Endodermal cell (in vitro differentiated cells): ENCODE measurements at places on chromosomes 5 and 9. TPM values are rescaled to one million over a fixed set of nuclear protein-coding genes. Genes with fewer than 3 reads are reported as not detected.
A peak's percentile ranks its signal among the peaks of the same experiment; 100 is the strongest.

The SLC22A4 gene
- total RNA-seq = 0.75 TPM in 1 of 3 replicates, not detected in the others

The KLF4 gene
- total RNA-seq = 2.1 and 2.6 TPM in 2 replicates

The EHMT1 gene
- total RNA-seq = 139 and 141 TPM in 2 replicates

The CATSPER3 gene
- total RNA-seq = 0.54 to 1.0 TPM (median 0.64 TPM) in 3 replicates

DNA sequence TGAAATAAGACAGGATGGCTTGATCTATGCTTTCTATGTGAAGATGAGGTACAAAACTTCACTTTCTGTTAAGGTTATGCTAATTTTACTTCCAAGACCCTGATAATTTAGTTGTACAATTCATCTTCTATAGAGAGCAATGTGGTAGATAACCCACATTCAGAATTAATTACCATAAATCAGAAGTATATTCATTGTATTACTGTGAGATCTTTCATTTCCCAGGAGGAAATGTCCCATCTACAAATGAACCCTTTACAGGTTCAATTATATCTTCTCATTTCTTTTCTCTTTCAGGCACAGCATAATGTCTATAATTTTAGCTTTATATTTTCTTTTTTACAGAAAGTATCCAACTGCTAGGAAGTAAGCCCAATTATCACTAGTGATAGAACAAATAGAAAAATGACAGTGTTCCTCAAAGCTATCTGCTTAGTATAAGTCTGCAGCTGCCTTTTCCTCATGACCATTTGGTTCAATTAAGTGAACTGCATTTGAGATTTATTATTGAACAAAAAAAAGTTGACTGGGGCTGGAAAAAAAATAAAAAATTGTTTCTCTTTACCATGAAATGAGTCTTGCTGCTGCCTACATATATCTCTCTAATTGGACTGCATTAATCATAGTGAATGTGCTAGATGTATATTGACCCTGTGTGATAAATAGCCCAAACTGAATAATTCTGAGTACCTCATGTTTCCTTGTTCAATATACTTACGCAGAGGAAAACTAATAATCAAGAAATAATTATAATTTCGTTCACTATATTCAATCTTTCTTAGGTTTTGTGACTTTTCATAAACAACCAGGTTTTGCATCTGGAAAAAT, 1329.4 kb downstream of the PTPRD start:
- no peaks in the 10 kb centered on the region for H3K27me3 ChIP-seq
- no peak for DNase-seq
- H3K27ac ChIP-seq = no peak overlapping the region
- no peaks in the 10 kb centered on the region for H3K36me3 ChIP-seq

The IL3 gene
- not detected in 2 replicates for total RNA-seq

DNA sequence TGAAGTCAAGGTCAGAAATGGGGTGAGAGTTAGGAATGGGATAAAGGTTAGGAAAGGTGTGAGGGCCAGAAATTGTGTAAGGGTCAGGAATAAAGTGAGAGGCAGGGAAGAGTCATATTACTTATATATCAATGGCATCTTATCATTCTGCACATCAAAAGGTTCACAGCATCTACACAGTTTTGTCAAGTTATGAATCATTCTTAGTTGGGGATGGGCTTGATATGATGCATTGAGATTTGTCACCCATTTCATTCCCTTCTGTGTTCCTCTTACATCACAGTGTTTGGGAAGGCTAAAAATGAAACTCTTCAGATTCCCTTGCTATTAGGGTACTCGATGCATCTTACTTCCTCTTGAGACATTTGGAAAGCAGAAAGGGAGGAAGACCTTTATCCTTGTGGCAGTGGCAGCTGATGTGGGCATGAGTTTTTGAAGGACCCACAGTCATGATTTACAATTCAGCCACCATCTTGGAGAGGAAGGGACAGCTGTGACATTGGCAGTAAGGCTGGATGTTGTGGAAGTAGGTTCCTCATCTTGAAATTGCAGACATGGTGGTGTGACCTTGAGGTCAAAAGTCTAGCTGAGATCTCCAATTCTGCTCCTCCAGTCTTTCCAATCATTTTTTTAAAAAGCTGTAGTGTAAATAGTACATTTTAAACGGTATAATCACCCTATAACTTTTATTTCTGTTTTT, 24.2 kb upstream of the NPR3 start:
- H3K27me3 ChIP-seq = no peaks in the 10 kb centered on the region
- DNase-seq = no peak
- no peaks in the 10 kb centered on the region for H3K4me1 ChIP-seq
- no peaks in the 10 kb centered on the region for H3K36me3 ChIP-seq

DNA sequence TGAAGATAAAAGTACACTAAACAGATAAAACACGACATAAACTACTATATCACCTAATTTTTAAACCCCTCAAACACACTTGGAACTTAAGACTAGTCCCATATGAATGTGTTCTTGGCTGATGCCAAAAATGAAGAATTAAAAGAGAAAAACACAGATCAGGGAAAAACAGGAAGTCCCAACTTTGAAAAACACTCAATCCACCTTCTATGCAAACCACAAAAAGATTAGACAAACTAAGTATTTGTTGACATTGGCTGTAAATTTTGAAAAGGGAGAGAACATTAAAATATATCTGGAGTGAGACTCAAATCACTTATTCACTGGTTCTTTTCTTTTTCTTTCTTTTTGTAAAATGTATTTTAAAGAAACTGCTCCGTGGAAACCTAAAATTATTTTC, 81.4 kb downstream of the ANKH start:
- H3K36me3 ChIP-seq = no peaks in the 10 kb centered on the region
- H3K4me1 ChIP-seq = peaks cover 8% of the 10 kb centered on the region

DNA sequence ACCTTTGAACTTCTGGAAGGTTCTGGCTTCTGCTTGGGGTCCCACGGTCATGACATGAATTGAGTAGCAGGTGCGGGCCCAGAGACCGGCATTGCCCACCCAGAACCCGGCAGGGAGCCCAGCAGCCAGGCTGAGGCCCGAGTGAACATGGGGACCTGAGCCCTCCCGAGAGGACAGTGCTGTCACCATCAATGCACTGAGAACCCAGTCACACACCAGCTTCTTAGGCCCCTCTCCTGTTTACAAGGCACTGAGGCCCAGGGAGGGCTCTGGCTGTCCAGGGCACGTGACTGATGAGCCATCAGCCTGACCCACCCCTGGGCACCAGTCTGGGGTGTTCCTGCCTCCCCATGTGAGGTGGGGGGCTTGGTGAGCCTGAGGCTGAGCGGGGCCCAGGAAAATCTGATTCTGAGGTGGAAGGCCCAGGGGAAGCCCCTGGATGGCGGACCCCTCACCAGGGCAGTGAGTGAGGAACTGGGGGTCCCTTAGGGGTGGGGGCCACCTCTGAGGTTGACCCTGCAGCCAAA, 60.3 kb upstream of the RNU6ATAC start:
- no peaks in the 10 kb centered on the region for H3K27me3 ChIP-seq
- no peaks in the 10 kb centered on the region for H3K4me1 ChIP-seq
- no peak overlapping the region for H3K4me3 ChIP-seq
- no peak overlapping the region for H3K27ac ChIP-seq
- no peak for DNase-seq

DNA sequence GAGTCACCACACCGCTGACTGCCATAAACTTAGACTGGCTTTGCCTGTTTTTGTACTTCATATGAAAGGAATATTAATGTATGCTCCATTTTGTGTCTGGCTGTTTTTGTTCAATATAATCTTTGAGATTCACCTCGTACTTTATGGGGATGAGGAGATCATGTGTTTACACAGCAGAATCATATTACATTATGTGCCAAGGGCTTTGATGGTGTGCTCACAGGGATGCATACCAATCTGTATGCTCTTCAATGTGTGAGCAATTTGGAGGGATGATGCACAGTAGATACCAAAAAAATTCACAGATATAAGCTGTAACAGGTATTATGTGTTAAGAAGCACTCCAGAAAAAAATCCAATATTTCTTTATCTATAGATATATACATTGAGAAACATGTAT, 113.7 kb downstream of the GABRB2 start:
- H3K27me3 ChIP-seq = no peaks in the 10 kb centered on the region
- no peak for DNase-seq
- H3K27ac ChIP-seq = no peak overlapping the region
- H3K4me3 ChIP-seq = no peak overlapping the region
- H3K4me1 ChIP-seq = no peaks in the 10 kb centered on the region

- peak overlapping the region; percentile 10 for H3K4me3 ChIP-seq
- no peak overlapping the region for H3K27ac ChIP-seq
- DNase-seq = no peak
- peaks cover 21% of the 10 kb centered on the region for H3K4me1 ChIP-seq
Observed at GRCh38 chr5:15645381-15646160, 145.6 kb downstream of the FBXL7 start.

The DDX31 gene
- total RNA-seq = 29.1 and 30.9 TPM in 2 replicates

The ZDHHC11 gene
- total RNA-seq = 16.5 and 28.9 TPM in 2 replicates

GRCh38 chr5:36360307-36360706, 58.6 kb upstream of the RANBP3L start:
- H3K4me3 ChIP-seq = no peak overlapping the region
- no peaks in the 10 kb centered on the region for H3K27me3 ChIP-seq
- DNase-seq = no peak
- no peaks in the 10 kb centered on the region for H3K4me1 ChIP-seq
- no peak overlapping the region for H3K27ac ChIP-seq
